Suppressor macrophage treated with lipopolysaccharide for 1 hour (primary cell): ENCODE measurements at places on chromosomes 5 and 9.

DNA sequence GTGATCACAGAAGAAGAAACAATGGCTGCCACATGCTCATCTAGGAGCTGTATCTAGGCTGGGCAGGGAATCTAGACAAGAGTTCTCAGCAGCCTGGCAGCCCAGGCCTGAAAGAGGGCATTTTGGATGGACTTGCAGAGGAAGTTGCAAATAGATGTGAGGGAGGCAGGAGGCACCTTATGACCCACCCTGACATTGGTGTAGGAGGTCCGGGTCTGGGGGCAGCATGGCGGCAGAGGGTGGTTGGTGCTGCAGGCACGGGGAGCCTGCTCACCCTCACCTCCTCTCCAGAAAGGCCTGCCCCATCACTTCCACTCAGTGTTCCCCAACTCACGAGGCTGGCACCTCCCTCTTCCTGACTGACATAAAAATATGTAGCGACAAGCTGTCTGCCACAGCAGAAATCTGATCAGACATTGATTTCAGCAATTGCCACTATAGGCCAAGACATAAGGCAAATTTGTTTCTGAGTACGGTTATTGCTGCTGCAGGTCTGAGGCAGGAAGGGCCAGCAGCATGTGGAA, 217.6 kb downstream of the PBX3 start:
- no peak for DNase-seq

- DNase-seq = no peak
Observed at GRCh38 chr9:120505186-120505585, 74.8 kb downstream of the CDK5RAP2 start.

DNA sequence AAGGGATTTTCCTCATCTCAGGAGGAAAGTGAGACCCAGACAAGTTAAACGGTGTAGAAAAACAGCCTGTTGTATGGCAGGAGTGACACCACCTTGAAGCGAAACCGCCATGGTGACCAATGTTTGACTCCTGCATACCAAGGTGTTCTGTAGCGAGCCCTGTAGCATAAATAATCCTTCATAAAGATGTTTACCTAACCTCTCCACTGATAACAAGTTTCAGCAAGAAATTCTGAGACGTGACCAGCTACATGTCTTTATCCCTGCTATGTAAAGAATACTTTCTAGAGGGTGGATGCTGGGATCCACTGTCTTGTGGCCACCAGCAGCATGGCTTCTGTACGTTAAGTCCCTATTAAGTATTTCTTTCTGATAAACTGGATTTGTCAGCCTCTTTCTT, 148.1 kb downstream of the MPDZ start:
- DNase-seq = no peak

DNA sequence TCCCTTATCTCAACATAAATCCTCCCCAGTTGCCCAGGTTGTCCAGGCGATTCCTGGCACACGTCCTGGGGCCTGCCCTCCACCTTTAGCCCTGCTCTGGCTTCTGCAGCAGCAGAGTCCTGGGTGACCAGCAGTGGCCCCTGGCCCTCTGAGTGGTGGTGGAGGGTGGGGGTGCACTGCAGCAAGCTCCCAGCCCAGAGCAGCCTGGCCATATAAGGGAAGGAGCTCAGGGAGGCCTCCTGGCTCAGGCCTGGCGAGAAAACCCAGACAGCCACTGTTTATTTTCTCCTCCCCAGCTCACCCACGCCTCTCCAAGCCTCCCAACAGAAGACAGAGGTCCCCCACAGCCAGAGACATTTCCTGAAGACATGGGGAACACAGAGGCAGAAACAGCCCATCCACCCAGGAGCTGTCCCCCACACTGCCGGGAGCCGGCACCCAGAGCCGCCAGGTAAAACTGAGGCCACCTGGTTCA, 44.7 kb upstream of the IL17B start:
- no peak for DNase-seq

- peak; percentile 67 for DNase-seq
Observed at GRCh38 chr5:95835682-95836385, 13.3 kb upstream of the GLRX start.

GRCh38 chr5:14306329-14306815, 163.2 kb downstream of the TRIO start:
- no peak for DNase-seq

DNA sequence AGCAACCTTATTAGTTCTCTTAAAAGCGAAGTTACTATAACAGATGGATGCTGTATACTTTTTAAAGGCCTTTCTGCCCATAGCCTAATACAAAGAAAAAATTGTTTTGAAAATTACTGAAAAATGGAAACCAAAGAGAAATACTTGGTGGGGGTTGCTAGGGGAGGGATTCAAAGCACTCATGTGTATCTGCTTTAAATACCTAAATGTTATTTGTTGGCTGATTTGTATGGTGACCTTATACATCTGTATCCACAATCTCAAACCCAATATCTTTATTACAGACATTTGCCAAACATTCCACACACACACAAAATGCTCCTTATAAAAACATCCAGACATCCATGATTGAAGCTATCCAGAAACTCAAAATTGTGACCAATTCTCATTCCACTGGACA, 172.0 kb downstream of the ADAMTS12 start:
- no peak for DNase-seq

DNA sequence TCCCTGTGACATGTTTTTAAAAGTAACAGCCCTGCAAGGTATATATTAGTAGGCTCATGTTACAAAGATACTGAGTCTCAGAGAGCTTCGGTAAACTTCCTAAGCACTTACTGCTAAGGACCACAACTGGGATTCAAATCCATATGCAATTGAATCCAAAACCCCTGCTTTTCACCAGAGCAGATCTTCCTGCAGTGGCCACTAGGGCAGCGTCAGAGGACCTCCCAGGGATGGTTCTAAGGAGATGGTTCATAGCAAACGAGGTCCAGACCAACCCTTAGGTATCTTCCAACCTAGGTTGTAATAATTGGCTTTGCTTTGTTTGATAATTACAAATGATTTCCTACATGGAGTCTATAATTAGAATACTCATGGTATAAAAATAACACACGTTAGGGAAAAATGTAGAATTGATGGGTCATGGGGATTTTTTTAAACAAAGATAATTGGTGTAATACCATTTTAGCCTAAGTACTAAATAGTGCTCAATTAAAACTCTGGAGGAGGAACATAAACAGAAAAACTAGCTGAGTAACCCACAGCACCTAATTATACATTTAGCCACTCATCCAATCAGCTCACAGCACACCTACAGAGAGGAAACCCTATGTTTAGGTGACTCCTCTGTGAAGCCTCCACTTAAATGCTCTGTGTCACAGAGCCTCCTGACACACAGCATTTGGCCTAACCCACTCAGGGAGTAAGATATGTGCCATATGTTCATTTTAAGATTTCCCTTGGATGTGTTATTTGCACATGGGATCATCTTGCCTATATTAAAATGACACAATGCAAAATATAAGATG, 10.0 kb upstream of the CAST start:
- DNase-seq = peak; percentile 33

DNA sequence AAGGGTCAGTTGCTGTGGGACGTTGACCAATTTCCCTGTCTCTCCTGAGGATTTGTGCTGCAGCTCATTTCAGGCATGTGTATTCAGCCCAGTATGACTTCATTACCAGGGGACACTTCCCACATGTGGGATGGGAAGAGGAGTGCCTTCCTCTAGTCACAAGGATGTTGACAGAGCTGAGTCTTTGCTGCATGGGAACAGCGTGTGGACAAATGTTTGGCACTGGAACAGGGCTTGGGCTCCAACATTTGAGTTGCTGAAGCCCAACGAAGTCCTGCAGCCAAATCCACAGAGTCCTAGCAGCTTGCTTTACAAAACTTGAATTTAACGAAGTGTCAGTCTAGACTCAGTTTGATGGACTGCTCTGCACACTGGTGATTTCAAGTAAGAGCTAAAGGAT, 283.2 kb downstream of the SH3GL2 start:
- no peak for DNase-seq

GRCh38 chr5:88674356-88675167, 208.4 kb downstream of the MEF2C start:
- DNase-seq = peak; percentile 61

- peak; percentile 33 for DNase-seq
Observed at GRCh38 chr5:91053741-91054025, 329.4 kb downstream of the ARRDC3 start.

- DNase-seq = no peak
Observed at GRCh38 chr9:35905051-35905781, 786 bp upstream of the HRCT1 start.
